Epithelial cell of prostate (primary cell): ENCODE measurements at places on chromosomes 2 and 18.
A peak's percentile ranks its signal among the peaks of the same experiment; 100 is the strongest.

DNA sequence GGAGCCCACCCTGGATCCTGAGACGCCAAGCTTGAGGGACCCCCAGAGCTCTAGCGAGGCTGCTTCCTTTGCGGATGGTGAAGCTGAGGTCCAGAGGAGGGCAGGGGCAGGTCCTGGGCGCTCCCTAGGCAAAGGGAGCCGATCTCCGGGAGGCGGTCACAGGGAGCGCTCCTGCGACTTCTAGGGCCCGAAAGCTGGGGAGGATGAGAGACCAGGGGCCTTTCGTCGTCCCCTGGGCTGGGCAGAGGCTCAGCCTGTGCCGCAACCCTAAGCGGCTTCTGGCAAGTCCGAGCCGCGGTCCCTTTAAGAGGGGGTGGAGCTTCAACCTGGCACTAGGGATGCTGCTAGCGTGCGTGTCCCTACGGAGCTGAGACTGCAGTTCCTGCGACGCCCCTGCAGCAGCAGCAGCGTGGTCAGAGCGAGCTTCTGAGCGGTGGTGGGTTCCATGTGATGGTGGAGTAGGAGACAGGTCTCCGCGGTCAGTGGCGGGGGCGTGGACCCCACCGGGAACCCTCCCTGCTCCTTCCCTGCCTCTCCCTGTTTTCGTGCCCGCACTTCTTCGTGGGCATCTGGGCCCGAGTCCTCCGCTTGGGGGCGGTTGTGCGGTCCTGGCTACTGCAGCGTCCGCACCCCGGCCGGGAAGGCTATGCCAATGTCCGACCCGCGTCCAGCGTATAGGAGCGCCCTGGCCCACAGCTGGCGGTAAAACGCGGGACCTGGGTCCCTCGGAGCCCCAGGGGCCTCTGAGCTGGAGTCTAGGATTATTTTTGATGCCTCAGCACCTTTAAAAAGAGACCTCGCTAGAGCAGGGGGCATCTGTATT, 154.6 kb downstream of the CCDC74A start:
- DNase-seq, result peak; percentile 36

DNA sequence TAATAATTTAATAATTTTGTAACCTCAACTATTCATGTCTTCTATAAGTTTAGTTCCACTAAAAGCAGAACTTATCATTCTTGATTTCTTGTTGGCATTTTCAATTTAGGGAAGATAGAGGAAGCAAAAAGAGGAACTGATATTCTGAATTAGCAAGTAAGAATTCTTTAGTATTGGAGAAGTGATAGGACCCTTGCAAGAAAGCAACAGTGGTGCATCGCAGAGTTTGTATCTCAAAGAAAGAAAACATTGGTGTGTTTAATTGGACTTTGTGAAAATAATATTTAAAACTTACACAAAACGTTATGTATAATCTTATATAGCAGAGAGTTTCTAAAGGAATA, 36.5 kb upstream of the TNFRSF11A start:
- DNase-seq, result no peak

DNA sequence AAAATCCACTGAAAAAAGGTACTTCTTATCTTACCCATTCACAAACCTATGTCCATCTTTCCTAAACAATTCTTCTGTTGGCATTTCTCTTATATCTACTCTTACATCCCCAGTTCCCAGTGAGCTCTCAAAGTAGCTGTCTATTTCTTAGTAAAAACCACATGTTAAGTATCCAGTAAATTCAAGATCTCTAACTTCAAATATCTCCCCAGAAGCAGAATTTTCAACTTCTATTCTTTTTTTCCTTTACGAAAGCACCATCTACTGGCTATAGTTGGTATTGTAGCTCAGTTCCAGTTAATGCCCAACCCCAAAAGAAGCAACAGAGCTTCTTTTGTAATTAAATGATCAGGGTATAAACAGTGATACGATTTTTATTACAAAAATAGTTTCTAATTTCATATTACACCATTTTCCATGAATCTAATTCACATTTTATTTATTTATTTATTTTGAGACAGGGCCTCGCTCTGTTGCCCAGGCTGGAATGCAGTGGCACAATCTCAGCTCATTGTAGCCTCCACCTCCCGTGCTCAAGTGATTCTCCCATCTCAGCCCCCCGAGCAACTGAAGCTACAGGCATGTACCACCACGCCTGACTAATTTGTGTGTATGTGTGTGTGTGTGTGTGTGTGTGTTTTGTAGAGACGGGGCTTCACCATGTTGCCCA, 28.5 kb downstream of the HRH4 start:
- no peak for DNase-seq

- DNase-seq, result no peak
Measured at GRCh38 chr2:70094978-70095719, 7.9 kb downstream of the PCBP1 start.

- no peak for DNase-seq
Measured at GRCh38 chr2:99573634-99574251, 83.9 kb upstream of the REV1 start.

- DNase-seq, result no peak
Measured at GRCh38 chr2:239697399-239698164, 296.8 kb upstream of the HDAC4 start.

DNA sequence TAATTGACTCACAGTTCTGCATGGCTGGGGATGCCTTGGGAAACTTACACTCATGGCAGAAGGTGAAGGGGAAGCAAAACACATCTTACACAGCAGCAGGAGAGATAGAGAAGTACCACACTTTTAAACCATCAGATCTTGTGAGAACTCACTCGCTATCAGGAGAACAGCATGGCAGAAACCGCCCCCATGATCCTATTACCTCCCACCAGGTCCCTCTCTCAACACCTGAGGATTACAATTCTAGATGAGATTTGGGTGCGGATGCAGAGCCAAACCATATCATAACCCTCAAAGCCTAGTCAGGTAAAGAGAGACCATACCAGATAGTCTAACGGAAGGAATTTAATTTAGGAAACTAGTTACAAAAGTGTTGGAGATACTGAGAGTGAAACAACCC, 182.6 kb upstream of the ACVR2A start:
- no peak for DNase-seq

DNA sequence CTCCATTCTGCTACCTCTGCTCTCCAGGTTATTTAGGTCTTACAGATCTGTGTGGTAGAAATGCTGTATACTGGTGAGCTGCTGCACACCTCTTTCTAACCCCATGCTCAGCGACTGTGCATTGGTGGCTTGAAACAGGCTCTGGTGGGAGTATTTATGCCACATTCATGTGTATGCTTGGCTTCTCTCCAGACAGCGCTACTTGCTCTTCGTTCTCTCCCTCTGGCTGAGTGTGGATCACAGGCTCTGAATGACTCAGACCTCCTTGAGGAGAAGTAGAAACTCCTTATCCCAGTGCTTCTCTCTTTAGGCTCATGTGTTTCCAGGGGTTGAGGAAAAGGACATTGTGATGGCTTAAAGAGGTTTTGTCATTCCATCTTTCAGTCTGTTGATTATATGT, 54.9 kb downstream of the FHOD3 start:
- peak; percentile 54 for DNase-seq

- no peak for DNase-seq
Measured at GRCh38 chr2:33458248-33458819, 18.1 kb upstream of the RASGRP3 start.

GRCh38 chr2:154740361-154740760, 41.9 kb downstream of the KCNJ3 start:
- no peak for DNase-seq

- no peak for DNase-seq
Measured at GRCh38 chr2:64474121-64474571, 20.2 kb downstream of the LGALSL start.

- no peak for DNase-seq
Measured at GRCh38 chr2:36357847-36358659, 2.5 kb downstream of the CRIM1 start.

- no peak for DNase-seq
Measured at GRCh38 chr2:102251042-102251848, 60.1 kb upstream of the IL1RL1 start.

DNA sequence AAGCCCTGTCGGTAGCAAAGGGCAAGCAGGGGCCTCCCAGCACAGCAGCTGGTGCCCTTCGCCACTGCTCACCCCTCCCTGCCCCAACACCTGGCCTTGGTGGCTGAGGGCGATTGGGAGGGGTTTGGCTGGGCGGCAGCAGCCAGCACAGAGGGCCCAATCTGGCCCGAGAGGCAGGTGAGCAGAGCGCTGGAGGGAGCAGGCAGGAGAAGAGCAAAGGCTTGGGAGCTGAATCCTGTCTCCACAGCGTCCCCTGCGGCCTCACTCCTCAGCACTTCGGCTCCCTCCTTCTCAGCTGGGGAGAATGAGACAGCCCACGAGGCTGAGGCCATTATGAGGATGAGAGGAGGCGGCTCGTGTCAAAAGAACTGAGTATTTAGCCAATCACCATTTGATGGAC, 74.9 kb upstream of the TAF1B start:
- no peak for DNase-seq

GRCh38 chr2:104025295-104025694, 828.6 kb upstream of the POU3F3 start:
- DNase-seq, result no peak

DNA sequence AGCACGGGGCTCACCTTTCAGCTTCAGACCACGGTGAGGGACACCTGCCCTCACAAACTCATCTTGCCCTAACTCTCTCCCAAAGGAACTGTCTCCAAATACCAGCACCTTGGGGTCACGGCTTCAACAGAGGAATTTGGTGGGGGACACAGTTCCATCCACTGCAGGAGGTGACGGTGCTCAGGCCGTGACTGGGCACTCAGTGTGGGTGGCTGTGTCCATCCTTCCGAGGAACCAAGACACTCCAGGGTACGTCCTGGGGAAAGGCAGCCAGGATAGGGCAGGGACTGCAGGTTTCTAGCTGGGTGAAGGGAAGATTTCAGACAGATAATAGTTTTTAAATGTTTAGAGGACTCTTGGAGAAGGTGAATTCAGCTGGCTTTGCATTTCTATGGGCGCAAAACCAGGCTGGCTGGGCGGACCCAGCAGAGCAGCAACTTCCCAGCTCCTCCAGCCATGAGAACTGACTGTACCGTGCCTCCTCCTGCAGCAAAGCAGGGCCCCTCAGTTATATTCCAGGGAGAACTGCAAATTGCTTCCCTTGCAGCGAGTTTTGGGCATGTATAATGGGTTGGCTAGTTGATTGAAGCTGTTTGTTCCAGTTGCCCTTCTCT, 23.9 kb upstream of the ALLC start:
- no peak for DNase-seq

GRCh38 chr2:185202945-185203528, 535.6 kb upstream of the FSIP2 start:
- no peak for DNase-seq

DNA sequence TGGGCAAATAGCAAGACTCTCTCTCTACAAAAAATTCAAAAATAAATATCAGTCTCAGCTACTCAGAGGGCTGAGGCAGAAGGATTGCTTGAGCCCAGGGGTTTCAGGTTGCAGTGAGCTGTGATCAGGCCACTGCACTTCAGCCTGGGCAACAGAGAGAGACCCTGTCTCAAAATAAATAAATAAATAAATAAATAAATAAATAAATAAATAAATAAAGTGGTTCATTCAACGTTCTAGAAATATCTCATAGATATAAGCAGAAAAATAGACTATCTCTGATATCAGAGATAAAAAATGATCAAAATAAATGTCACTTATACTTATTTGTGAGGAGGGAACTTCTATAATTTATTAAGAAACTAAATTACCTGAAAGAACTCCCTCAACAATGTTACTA, 480.9 kb downstream of the FBXO15 start:
- no peak for DNase-seq

- DNase-seq, result no peak
Measured at GRCh38 chr2:126771501-126772195, 115.7 kb downstream of the GYPC start.

- no peak for DNase-seq
Measured at GRCh38 chr2:83280391-83280790, 1178.7 kb downstream of the SUCLG1 start.

- no peak for DNase-seq
Measured at GRCh38 chr2:182915369-182916326, 49.2 kb upstream of the FRZB start.

DNA sequence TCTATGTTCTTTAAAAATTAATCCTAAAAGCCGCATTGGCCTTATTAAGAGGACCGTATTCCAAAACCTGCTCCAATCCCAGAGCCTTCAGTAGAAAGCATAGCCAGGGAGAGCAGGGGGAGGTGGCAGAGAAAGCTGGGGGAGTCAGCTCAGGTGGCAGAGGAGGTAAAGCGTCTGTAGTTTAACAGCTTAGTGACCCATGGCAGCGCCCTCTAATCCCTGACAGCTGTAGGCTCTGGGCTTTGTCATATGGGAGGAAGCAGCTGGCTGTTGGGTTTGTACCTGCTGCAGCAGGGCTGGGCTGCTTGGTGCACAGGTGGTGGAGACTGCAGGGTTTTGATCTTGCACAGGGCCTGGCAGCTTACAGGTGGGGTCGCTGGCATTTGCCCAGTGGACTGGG, 50.6 kb downstream of the THNSL2 start:
- no peak for DNase-seq

DNA sequence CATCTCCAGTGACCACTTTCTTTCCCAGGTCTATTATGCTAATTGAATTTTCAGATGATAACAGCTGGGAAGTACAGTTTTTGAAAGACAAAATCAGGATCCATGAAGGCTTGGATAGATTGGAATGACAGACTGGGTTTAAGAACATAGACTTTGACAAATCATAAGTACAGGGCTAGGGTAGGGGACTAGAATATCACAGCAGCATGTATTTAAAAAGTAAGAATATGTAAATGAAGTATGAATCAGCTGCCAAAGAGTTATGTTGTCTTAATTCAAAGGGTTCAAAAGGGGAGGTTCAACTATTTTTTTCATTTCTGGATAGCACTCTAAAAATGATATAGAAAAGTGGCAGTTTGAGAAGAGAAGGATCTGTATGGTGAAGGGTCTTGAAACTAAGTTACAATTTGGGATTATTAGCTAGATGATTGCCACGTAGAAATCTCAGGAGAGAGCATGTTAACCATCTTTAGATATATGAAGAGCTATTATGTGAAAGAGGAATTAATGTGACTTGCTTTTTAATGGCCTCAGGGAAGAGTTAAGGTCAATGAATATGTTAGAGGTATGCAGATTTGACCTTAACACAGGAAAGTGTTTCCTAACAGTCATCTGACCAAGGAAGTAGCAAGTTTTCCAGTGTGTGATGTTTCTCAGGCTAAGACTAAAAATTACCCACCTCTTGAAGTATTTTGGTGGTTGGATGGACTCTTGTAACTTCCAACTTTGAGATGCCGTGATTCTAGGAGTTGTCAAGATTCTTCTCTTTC, 81.7 kb downstream of the TMEM185B start:
- no peak for DNase-seq

DNA sequence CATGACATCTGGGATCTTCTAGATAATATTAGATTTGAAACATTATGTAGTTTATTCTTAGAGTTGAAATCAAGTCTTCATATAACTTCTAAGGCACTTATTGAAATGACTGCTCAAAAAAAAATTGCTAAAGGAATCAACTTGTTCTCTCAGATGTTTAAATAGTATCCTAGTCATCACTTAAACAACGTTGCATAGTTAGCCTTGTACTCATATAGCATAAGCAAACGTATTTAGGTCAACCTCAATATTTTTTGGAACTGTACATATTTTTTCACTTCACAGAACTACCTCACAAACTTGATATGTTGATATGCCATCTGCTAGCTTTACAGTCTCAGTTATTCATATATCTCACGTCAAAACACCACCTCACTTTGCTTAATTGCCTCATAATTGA, 47.1 kb upstream of the CREB1 start:
- no peak for DNase-seq
